Daoy (cell line): ENCODE measurements at places on chromosomes 5 and 9. TPM values are rescaled to one million over a fixed set of nuclear protein-coding genes. Genes with fewer than 3 reads are reported as not detected.
A peak's percentile ranks its signal among the peaks of the same experiment; 100 is the strongest.

DNA sequence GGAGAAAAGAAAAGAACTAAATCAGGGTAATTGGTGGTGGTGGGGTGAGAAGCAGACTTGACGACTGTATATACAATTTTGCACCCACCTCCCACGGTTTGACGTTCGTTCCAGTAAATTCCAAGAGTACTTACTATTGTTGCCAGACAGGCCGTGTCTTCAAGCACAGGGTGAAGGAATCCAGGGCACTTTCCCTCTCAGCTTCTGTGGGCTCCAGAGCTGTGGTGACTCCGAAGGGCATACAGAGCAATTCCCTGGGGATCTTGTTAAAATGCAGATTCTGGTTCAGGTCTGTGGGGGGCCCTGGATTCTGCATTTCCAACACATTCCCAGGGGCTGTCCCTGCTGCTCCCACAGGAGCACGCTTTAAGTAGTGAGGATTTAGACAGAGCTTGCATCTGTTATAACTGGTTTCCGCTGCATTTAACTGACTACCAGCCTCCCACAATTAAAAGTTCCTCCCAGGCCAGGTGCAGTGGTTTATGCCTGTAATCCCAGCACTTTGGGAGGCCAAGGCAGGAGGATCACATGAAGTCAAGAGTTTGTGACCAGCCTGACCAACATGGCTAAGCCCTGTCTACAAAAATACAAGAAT is 49.3 kb upstream of the FANCC start:
- DNase-seq: no peak

- DNase-seq: peak; percentile 37
These were observed 77.0 kb downstream of the ZCCHC7 start for GRCh38 chr9:37197158-37198038.

- peak; percentile 97 for DNase-seq
These were observed 77.7 kb downstream of the FOXD1 start for GRCh38 chr5:73370640-73371583.

- no peak for DNase-seq
These were observed 210.8 kb upstream of the ELL2 start for GRCh38 chr5:96172436-96172835.

- DNase-seq: no peak
These were observed 103.5 kb downstream of the NPR3 start for GRCh38 chr5:32814620-32815019.

- no peak for DNase-seq
These were observed 19.7 kb downstream of the CAMSAP1 start for GRCh38 chr9:135887585-135888050.

- DNase-seq: peak; percentile 82
These were observed 1.3 kb downstream of the ARAP3 start for GRCh38 chr5:141680751-141681201.

Gene LCN1
- total RNA-seq: not detected in 2 replicates

Gene GABRB2
- 0.09 and 0.11 TPM in 2 replicates for total RNA-seq

DNA sequence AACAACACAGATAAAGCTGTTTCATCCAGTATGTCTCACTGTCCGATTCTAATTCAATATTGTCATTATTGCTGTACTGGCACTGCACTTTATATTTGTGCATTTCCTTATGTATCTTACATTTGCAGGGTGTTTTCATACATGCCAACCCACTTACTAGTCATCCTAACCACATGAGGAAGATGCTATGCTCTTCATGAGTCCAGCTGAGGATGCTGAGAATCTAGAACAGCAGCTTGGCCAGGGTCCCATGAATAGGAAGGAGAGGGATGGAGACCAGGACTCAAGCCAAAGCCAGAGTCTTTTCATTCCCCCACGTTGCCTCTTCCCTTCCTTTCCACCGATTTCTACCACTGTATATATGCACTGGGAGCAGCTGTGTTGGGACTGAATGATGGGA is 292.8 kb upstream of the KLF4 start:
- no peak for DNase-seq

DNA sequence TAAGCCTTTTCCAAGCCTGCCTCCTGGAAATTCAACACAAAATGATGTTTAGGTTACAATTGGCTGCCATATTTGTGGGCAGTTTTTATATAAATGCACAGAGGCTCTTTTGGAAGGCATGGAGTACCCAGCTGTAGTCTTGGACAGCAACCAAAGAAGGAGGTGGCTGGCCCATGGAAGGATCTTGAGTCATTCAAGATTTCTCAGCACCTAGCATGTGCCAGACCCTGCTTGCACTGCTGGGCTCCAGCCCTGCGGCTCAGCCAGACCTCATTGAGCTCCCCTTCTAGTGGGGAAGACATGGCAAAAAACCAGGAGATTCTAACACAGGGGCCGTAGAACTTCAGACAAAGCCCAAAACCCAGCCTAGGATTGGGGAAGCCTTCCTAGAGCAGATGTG is 22.1 kb downstream of the JADE2 start:
- peak; percentile 79 for DNase-seq

Gene MARCHF3
- 7.5 and 9.9 TPM in 2 replicates for total RNA-seq

Gene BTNL3
- total RNA-seq: not detected in 2 replicates
